ENCODE measurements at places on chromosomes 4 and X.
A peak's percentile ranks its signal among the peaks of the same experiment; 100 is the strongest.

- peak; percentile 16 for DNase-seq
These were observed 159.6 kb upstream of the RBPJ start for GRCh38 chr4:26161030-26161824.

DNA sequence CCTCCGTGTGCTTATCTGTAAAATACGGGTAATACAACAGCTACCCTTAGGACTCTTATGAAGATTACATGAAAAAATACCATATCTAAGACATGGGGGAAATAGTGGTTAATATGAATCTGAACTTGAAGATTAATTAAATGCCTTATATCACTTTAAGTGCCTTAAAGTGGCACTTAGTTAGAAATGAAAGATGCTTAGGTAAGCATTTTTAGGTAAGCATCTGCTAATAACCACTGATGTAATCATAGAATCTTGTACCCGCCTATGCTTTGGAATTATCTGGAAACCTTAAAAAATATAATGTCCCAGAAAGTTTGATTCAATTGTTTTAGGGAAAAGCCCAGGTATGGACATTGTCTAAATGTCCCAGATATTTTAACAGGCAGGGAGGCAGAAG lies 12.2 kb downstream of the CLNK start:
- DNase-seq: no peak

GRCh38 chrX:109270580-109271484 lies 211.1 kb downstream of the GUCY2F start:
- DNase-seq: peak; percentile 82

GRCh38 chrX:69618803-69619202 lies 2.9 kb downstream of the EDA start:
- DNase-seq: peak; percentile 64

GRCh38 chr4:150682126-150682525 lies 100.2 kb downstream of the MAB21L2 start:
- no peak for DNase-seq
